ENCODE measurements at places on chromosomes 11 and 22.

DNA sequence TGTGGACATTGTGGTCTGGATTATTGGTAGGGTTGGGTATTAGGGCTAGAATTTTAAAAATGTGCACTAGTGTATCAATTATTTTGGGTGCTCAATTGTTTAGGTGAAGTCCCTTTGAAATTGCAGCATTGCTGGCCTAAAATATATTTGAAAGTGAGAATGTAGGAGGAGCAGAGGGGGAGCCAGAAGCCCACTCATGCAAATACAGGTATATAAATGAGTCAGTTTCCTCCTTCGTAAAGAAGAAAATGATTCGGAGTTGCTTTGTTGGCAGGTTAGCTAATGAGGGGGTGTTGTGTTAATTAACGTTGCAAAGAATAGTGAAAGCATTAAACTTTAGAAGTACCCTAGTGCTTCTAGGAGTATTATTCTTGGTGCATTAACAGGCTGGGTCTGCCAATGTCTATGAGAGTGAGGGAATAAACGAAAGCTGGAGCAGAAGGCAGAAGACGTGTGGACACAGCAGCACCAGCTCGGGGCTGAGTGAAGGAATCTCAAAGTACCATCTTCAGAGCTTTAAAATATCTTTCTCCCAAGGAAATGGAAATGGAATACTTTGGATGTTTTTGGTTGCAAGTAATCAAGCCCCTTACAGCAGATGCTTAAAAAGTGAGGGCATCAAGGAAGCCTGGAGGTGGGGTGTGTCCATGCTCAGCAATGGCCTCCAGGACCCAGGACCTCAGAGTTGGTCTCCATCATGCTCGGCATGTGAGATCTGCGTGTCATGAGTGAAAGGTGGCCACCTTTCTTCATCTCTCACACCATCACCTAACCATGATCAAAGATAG lies 522.9 kb downstream of the NTM start:
- no peak for DNase-seq

GRCh38 chr22:43925433-43926348 lies 2.1 kb downstream of the PNPLA3 start:
- DNase-seq = no peak

GRCh38 chr22:44621401-44622146 lies 80.4 kb upstream of the PRR5 start:
- DNase-seq = no peak

GRCh38 chr22:20240447-20240764 lies 27.7 kb downstream of the RTN4R start:
- no peak for DNase-seq

- DNase-seq = no peak
Measured at GRCh38 chr11:126817096-126817495, 183.5 kb downstream of the KIRREL3 start.

- DNase-seq = no peak
Measured at GRCh38 chr11:22602504-22602903, 23.1 kb downstream of the FANCF start.

GRCh38 chr22:23563111-23563510 lies 17.0 kb downstream of the IGLL1 start:
- no peak for DNase-seq

DNA sequence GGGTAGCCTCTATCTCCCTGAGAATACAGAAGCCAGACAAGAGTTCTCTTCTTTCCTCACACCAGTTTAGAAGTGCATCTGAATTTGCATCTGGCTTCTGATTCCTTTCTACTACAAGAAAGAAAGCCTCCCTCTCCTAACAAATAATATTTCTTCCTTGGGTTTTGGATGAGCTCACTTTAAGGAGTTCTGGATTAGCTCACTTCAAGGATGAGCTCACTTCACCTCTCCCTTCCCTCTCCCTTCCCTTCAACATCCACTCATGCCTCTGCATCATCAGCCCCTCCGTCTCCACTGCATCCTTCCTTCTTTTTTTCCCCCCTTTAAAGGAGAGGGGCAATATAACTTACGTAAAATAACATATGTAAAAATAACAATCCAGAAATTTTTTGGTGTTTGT lies 1.6 kb upstream of the MTNR1B start:
- no peak for DNase-seq

DNA sequence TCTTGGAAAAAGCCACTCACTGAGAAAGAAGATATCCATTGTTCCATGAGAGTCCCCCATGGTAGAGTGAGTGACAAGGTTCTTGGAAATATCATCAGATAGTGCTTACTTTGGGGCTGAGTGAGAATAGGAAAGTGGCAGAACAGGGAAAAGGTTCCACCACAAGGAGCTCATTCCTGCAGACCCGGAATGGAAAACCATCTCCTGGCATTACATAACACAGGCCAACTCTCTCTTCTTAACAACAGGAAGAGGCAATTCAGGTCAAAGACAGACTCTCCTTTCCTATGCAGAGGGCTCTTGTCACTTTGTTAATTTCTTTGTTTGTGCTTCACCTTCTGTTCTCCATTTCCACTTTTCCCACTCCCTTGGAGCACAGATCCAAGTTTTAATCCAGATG lies 259.7 kb downstream of the KIRREL3 start:
- no peak for DNase-seq

DNA sequence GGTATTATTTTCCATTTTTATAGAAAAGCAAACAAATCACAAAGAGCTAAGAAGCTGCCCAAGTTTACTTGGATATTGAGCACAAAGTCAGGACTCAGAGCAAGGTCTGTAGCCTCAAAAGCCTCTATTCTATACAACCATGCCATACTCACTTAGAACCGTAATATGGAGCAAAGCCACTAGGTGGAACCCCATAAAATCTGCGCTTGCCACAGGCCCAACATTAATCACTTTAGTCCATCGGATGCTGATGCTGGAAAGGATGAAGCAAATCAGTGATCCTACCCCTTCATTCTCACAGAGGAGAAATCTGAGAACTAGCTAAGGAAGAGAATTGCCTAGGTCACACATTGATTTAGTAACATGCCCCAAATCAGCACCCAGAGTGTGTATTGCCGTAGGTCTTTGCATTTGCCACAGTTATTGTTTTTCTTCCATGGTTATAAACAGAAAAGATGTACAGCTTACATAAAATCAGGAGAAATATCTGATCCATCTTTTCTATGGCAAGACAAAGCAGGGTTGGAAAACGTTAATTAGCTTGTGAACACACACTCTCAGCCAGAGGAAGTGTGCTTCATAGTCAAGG lies 56.7 kb upstream of the RAB38 start:
- DNase-seq = peak; percentile 4

- DNase-seq = no peak
Measured at GRCh38 chr11:122103321-122103720, 12.7 kb downstream of the BLID start.

GRCh38 chr11:78587446-78587845 lies 12.8 kb upstream of the NARS2 start:
- DNase-seq = no peak

- DNase-seq = no peak
Measured at GRCh38 chr11:77497368-77497767, 23.5 kb upstream of the PAK1 start.

DNA sequence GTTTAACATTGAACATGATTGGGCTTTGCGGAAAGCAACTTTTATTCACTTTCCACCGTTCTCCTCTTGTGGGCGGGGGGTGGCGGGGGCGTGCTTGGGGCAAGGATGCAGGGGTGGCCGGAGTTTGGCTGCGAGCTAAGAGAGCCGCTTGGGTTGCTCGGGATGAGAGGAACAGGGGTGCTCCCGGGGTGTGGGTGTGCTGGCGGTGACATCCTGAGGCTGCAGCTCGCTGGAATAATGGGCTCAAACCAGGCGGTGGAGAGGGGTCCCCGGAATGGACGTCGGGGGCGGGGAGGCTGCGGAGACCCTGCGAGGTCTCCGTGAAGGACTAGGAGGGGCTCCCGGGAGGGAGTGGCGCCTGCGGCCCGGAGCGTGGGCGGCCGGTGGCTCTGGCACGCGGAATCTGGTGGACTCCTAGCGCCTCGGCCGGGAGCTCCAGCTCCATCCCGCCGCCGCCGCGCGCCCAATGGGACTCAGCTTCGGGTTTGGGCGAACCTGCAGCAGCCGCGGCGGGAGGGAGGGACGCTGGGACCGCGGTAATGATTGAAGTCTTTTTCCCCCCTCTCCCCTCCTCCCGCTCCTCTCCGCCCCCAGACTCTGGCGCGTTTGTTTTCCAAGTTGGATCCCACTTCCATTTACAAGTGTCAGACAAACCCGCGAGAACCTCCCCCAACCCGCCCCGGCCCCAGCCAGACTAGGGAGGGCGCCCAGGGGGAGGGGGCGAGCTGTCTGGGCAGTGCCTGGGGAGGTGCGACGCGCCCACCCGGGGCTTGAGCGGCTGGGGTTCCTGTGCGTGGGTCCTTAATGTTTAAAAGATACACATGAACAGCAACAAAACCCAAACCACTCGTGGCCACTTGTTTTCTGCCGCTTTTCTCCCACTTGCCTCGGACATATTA lies 2.0 kb downstream of the FAT3 start:
- no peak for DNase-seq

GRCh38 chr11:27699242-27699925 lies 871 bp downstream of the BDNF start:
- no peak for DNase-seq
